ENCODE measurements at places on chromosomes 7 and 10.

DNA sequence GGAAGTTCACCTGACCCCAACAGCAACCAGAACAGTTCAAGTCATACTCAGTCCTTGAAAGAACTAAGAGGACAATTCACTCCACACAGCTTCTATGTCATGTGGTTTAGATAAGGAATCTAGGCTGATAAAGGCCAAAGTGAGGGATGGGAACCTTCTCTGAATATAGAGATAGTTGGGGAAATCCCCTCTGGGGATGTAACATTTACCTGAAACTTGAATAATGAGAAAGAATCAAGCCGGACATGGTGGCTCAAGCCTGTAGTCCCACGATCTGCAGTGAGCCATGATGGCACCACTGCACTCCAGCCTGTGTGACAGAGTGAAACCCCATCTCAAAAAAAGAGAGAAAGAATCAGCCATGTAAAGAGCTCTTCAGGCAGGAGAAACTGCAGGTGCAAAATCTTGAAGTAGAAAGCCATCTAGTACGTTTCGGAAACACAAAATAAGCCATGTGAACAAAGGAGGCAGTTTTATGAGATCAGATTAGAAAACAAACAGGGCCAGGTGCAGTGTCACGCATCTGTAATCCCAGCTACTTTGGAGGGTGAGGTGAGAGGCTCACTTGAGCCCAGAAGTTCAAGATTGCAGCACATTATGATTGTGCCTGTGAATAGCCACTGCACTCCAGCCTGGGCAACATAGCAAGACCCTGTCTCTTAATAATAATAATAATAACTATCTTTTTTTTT, 4.5 kb upstream of the DNMBP start:
- no peak for DNase-seq

DNA sequence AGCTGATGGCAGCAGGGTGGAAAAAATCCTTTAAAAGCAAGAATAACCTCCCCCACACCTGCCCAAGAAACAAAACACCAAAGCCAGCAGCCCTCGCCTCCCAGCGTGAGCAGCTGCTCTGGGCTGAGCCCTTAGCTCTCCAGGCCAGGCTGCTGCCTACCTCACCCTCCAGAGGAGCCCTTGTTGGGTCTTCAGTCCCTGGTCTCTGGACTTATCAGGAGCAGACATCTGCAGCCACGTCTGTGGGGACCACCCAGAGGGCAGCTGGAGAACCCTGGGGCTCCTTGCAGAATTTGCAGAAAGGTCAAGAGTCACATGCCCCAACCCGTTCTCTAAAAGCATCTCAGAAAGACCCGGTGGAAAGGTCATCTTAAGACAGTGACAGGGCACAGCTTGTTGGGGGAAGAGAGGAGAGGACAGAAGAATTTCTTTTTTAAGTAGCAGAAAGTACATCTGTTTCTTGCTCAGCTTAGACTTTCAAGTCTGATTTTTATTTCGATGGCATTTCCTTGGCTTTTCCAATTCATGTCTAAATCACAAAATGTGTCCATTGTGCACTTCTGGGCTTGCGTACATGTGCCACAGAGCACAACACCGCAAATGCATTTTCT, 425.7 kb upstream of the NFE2L3 start:
- DNase-seq: no peak

DNA sequence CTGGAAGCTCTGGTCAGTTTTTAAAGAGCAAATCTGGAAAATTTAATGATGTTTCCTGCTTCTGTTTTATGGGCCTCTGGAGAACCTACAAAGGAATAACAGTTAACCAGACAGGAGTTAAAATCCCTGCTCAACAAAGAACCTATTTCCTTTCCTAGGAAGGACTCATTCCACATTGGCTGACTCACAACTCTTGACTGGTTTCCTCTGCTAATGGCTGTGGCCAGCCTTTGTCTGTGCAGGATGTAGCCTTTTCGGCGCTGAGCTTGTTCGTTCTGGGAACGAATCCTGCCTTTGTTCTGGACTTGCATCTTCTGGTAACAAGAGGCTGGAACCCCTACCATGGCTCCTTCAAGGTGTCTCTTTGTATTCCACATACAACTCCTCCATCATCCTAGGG, 112.8 kb upstream of the PDCD4 start:
- DNase-seq: no peak

DNA sequence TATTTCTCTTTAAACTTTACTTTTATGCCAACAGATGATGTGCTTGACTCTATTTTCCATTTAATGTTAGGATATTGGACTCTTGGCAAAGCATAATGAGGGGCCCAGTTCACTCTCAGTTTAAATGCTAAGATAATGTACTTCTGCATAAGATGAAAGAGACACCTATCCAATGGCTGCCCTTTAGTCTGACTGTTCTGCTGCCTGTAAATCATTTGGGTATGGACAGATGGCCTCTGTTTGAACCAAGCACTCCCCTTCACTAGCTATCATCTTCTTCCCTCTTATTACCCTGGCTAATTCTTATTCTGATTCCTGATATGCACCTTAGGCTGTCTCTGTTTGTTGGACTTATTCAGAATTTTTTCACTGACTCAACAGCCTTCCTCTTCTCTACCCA, 72.1 kb downstream of the SEM1 start:
- no peak for DNase-seq

DNA sequence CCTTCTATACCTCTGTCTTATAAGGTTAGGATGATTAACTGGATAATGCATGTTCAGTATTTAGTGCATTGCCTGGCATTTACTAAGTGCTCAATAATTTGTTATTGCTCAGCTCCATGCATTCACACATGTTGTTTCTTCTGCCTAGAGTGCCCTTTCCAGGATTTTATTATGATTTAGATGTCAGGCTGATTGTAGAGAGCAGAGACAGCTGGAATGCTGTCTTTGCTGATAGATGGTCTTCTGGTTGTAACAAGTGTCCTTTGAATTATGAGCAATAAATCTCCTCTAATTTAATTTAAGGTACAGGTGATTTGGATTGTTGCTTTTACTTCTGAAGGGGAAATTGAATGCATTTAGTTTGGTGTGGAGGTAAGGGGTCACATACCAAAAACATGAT, 548.0 kb downstream of the MAGI2 start:
- no peak for DNase-seq
